ENCODE measurements at places on chromosomes 4 and X.

- no peak for DNase-seq
These were observed 717.6 kb upstream of the HS3ST1 start for GRCh38 chr4:12146339-12146738.

DNA sequence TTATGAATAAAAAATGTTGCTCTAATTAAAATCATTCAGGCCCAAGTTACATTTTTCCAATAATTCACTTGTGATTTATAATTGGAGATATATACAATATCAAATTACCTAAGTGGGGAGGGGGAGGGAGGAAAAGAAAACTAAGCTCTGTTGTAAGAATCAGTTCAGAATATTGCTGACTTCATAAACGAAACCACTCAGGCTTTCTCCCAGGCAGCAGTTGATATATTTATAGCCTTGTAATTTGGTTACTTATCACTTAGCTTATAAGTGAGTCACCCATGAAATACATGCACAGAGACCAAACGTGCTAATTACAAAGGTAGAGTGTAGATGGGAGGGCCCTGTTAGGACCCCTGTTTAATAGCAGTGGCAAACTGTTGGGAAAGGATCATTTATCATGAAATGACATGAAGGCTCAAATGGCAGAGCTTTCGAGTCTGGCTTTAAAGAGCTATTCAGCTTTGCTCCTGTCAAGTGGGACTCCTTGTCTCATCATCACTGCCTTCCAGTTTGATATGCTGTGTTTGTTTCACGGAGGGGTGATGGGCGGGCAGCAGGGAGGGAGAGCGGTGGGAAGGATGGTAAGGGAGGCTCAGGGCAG lies 105.6 kb upstream of the PGRMC2 start:
- no peak for DNase-seq

GRCh38 chr4:32890398-32890797 lies 2170.2 kb downstream of the PCDH7 start:
- no peak for DNase-seq

- no peak for DNase-seq
These were observed 388.6 kb upstream of the MAGEB2 start for GRCh38 chrX:29826742-29827141.

DNA sequence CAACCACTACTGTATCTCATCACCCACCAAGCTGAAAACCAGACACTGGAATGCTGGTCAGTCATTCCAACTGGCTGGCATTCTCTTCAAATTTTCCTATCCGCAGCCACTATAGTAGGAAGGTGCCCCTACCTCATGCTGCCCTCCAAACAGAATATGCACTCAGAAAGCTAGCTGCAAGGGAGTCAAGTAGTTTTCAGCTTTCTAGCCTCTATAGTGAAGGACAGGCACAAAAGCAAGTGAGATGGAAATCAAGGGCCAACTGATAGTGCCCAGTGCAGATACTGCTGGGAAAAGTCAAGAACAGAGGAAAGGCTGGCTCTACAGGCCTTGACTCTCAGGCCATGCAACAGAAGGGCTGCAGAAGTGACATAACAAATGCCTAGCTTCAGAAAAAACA lies 47.2 kb downstream of the BCOR start:
- DNase-seq: no peak

DNA sequence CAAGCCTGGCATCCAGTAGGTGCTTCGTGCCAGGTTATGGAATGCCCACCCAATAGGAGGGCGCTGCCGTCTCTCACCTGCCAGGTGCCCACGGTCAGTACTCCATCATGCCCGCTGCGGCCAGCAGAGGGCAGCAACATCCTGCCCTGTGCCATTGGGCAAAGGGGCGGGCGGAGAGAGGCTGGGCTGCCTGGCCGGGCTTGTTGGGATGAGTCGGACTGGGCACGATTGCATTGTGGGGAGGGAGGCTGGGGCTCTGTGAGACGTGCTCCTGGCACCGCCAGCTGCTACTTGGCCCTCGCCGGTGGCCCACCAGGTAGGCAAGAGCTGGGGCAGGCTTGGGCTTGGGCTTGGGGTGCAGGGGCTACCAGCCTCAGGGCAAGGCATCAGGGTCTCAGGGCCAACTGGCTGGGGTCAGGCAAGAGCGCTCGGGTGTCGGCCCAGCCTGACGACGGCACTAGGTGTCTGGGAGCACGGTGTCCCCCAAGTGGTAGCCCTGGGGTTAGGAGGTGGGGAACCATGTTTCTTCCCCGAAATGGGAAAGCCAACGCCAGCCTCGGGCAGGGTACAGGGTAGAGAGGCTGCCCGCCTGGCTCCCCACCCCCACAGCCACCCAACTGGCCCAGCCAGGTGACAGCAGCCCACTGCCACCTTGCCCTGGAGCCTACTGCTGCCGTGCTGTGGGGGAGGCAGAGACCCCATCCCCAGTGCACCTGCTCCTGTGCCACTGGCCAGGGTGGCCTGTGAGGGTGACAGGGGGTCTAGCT lies at the start of gene PLXNB3:
Gene PLXNB3 (plus strand): TSS at position 261 of the 767 bp plus-strand sequence. CDS start 1,287 bp downstream, outside the sequence.
- DNase-seq: peak; percentile 78
